ENCODE measurements at places on chromosomes 6 and 20. TPM values are rescaled to one million over a fixed set of nuclear protein-coding genes. Genes with fewer than 3 reads are reported as not detected.

Gene OR2H1
- total RNA-seq, result not detected

Gene OPN5
- not detected for total RNA-seq

Gene MTHFD1L
- 22.2 TPM for total RNA-seq

Gene SLC25A27
- total RNA-seq, result 57.6 TPM

Gene SAMD3
- total RNA-seq, result 15.3 TPM

Gene LPIN3
- 0.63 TPM for total RNA-seq

Gene OR2J3
- not detected for total RNA-seq

Gene ETV7
- total RNA-seq, result not detected

Gene RAB44
- total RNA-seq, result not detected

Gene EBF4
- total RNA-seq, result 24.1 TPM

Gene GHRH
- total RNA-seq, result not detected

Gene NOL4L
- total RNA-seq, result 30.4 TPM

Gene BCAS1
- total RNA-seq, result 5.0 TPM

Gene CLIC5
- total RNA-seq, result 1.9 TPM

Gene CAGE1
- not detected for total RNA-seq

Gene SPEF1
- 0.31 TPM for total RNA-seq

Gene SLC44A4
- not detected for total RNA-seq

Gene BPIFB2
- total RNA-seq, result not detected

Gene CASP8AP2
- total RNA-seq, result 46.3 TPM

Gene TRIM27
- total RNA-seq, result 97.0 TPM

Gene FBXO9
- total RNA-seq, result 51.0 TPM

Gene CDH4
- 44.4 TPM for total RNA-seq

Gene BACH2
- total RNA-seq, result 106 TPM

Gene SLC26A8
- total RNA-seq, result 3.8 TPM

Gene SMOC2
- 1.3 TPM for total RNA-seq

Gene TFAP2C
- 6.9 TPM for total RNA-seq

Gene DNAH8
- total RNA-seq, result under 0.01 TPM

Gene KCNQ5
- 26.9 TPM for total RNA-seq

Gene RIPPLY2
- total RNA-seq, result 11.3 TPM

Gene CST2
- not detected for total RNA-seq

Gene CNKSR3
- 5.0 TPM for total RNA-seq

Gene NKAPL
- total RNA-seq, result 5.0 TPM

Gene ANGPT4
- not detected for total RNA-seq

Gene PRDM13
- total RNA-seq, result not detected

Gene GPR6
- total RNA-seq, result 1.3 TPM

Gene ADGB
- 0.31 TPM for total RNA-seq

Gene CALHM4
- not detected for total RNA-seq

Gene TP53TG5
- 1.9 TPM for total RNA-seq
